ENCODE measurements at places on chromosomes 3 and 15.

DNA sequence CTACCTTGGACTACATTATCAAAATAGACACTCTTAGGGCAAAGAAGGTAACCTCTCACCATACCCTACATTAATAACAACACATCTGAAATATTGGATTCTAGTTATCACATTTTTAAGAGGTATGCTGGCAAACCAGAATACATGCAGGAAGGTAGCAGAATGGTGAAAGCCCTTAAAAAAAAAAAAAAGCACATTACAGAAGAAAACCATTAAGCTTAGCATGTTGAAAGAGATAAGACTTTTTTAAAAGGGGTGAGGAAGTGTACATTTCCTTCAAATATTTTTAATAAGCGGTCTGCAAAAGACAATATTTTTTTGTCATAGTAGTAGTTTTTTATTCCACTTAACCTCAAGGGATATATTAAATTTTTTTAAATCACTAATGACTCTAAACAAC, 46.5 kb upstream of the WDR5B start:
- no peak for DNase-seq

GRCh38 chr3:73418681-73419080, 206.1 kb downstream of the PDZRN3 start:
- DNase-seq: no peak

- DNase-seq: no peak
These were observed 14.7 kb downstream of the BSN start for GRCh38 chr3:49568965-49569364.

- DNase-seq: peak; percentile 50
These were observed 64.4 kb downstream of the GTPBP8 start for GRCh38 chr3:113055201-113055600.

DNA sequence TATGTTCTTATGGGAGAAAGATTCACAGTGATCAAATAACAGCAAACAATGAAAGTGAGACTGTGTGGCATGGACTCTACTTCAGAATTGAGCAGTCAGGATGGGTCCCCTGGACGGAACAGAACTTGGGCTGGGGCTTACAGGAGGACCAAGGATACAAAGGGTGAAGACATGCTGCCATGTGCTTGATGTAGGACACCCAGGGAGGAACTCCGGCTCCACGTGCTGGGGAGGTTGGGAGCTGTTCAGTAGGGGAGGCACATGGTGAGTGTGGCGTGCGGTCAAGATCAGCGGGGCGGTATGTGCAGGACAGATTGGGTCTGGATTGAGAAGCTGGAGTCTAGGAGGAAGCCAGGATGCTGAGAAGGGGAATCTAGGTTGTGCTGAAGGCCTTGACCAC, 32.6 kb downstream of the PPCDC start:
- no peak for DNase-seq

GRCh38 chr3:184335291-184335660, 2.1 kb upstream of the FAM131A start:
- no peak for DNase-seq

DNA sequence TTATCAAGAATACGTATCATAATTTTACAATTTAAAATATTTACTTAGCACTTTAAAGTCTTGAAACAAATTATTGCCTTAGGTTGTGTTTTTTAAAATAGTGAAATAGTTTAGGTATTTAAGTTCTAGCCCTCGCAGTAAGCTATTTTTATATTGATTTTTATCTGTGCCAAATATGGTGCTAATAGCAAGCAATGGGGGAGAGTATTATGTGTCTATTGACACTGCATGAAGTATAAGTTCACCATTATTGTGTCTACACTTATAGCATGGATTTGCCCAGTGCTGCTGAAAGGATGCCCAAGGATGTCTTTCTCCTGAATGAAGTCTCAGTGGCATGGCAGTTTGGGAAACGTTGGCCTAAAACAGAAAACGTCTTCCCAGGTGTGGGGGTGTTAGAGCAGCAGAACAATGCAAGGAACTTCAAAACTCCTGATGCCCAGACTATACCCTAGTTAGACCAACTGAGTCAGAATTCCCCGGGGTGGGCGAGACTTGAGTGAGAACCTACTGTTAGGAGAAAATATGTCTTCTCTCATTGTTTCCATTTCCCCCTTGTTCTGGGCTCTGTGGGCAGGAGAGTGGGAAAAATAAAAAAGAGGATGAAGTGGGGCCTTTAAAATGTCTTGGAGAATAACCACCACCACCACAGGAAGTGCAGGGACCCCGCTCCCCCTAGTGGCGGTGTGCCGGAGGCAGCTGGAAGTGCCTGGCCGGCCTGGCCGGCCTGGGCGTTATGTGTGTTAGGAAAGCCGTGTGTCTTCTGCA, 104.2 kb upstream of the SLC7A14 start:
- peak; percentile 27 for DNase-seq

DNA sequence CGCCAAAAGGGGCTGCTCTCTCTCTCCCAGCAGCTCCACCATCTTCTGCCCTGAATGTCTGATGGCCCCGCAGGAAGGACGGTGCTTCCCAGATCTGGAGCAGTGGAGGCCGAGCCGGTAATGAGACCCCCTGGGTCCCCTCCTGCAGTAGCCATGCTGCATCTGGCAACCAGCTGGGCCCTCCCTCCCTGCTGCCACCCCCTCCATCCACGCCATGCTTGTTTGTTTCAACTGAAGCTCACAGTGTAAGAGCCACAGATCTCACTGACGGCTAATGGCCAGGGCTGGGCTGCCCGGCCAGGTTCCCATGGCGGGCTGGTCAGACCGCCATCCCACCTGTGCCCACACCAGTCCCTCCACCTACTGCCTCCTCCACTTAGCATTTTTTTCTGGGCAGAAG, 260.8 kb downstream of the UACA start:
- DNase-seq: no peak

DNA sequence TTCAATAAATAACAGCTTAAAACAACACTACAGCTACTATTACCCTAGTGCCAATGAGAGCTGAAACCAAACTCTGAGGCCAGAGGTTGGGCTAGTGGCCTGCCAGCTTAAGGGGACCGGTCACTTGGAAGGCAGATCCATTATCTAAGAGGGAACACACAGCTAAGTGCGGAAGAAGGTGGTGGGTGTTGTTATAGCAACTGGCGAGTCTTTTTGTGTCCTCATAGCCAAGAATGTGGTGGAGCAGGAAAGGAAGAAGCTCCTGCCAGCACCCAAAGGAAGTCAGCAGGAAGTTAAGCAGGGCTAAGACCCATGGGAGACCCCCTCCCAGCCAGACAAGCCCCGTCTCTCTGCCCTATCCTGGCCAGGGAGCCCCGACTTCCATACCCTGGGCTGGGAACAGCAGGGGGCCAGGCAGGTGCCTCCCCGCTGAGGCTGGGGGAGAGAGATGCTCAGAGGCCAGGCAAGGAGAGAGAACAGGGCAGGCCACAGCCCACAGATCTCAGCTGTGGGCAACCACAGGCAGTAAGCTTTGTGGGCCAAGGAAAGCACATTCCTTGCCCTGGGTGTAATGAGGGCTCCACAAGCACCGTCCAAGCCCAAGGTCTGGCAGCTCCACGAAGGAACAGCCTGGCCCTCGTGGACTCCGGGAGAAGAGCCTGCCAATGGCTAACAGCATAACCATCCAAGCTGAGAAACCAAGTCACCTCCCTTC, 34.0 kb upstream of the HRH1 start:
- peak; percentile 25 for DNase-seq

DNA sequence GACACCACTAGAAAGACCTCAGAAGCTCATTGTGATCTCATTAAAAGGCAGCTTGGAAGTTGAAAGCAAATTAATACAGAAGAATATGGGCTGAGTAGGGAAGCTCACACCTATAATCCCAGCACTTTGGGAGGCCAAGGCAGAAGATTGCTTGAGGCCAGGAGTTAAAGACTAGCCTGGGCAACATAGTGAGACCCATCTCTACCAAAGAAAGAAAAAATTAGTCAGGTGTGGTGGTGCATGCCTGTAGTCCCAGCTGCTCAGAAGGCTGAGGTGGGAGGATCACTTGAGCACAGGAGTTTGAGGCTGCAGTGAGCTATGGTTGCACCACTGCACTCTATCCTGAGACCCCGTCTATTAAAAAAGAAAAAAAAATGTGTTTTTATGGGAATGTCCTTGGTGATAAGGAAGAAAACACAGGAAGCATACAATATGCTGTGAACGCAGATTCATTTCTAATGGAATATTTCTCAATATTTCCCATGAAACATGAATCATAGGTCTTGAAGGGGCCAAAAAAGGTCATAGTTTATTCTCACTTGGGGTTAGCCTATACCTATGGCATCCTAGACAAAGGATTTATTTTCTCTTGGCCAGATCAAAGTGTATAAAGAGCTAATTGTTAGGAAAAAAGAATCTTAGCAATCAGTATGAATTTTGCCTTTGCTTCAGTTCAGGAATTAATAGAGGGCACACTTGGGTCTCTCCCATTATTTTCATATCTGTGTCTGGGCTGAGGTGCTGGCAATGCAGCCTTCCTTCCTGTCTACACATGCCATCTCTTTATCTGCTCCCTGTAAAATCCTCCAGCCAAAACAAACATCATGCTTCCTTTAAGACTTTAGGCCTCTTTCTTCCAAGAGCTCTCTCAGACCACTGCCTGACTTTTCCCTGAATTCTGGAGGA, 98.2 kb downstream of the FNDC3B start:
- DNase-seq: peak; percentile 38

DNA sequence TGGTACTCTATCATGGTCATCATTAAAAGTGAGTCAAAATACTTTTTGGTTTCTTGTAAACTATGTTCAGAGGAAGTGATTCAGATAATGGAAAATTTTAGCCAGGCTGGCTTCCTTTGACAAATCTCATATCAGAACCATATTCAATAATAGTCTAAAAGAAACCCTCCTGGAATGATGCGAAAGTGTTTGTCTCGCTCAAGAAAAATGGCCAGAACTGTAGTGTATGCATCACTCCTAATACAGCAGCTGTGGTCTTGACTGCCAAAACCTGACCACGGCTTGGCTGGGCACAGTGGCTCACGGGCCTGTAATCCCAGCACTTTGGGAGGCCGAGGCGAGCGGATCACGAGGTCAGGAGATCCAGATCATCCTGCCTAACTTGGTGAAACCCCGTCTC, 35.6 kb upstream of the KCNMB2 start:
- DNase-seq: no peak

DNA sequence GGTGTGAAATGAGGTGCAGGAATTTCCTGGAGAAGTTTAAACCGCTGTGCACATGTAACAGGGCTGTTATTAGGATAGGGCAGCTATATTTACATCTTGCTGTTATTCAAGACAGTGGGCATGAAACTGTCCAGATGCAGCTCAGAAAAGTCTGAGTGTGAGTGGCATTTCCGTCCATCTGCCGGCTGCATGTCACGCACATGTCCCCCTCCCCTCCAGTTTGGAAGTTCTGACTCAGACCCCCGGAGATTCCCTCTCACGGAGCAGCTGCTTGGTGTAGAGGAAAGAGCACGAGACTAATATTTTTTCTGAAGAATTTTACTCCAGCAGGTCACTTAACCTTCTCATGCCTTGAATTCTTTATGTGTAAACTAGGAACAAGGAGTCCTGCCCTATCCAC, 69.8 kb downstream of the FEM1B start:
- no peak for DNase-seq

DNA sequence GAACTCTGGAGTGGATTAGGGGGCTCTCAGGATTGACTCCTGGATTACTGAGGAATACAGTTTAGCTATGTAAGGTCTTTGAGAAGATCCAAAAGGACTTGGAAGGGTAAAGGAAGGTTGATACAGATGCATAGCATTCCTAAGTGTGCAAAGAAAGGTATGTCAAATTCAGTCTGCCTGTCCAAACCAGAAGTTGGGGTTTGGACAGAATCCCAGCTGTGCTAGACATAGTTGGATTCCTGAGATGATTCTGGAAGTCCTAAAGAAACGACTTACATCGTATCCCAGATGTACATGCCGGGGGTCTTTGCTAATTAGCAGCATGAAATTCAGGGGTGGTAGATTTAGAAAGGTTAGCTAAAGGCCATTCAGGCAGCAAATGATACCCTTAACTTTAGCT, 97.7 kb upstream of the TSPAN3 start:
- DNase-seq: no peak

GRCh38 chr15:58260205-58260724, 122.1 kb downstream of the AQP9 start:
- no peak for DNase-seq

DNA sequence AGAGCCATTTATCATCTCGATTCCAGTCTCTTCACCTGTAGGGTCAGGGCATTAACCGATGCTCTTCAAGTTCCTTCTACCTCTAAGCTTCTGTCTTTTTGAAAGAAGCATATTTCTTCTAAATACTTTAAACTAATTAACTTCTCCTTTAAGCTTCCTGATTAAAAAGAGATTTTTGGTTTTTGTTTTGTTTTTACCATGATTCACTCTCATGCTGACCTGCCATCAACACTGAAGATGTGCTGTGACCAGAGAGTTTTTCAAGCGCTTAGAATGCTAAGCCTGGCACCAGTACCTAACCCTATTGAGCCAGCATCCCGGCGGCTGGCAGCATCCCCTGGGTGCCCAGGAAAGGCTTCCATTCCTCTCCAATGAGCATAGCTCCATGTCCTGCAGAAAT, 89.3 kb downstream of the FOXP1 start:
- no peak for DNase-seq

- DNase-seq: no peak
These were observed 73.8 kb upstream of the ATP13A5 start for GRCh38 chr3:193452338-193452737.

DNA sequence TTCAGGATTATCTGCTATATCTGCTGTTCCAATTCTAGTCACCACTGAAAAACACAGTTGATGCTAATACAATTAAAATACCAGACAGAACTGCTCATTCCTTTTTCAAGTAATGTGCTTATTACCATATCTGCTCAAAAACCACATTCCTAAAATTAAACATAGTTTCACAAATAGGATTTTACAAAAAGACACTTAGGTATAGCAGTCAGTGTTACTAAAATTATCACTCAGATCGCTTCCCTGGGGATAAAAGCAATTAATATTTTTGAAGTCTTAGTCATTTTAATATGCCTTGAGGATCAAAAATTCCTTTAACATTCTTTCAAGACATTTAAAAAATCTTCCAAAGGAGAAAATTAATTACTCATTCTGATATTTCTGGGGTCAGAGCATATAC, 71.5 kb downstream of the RAD18 start:
- no peak for DNase-seq

DNA sequence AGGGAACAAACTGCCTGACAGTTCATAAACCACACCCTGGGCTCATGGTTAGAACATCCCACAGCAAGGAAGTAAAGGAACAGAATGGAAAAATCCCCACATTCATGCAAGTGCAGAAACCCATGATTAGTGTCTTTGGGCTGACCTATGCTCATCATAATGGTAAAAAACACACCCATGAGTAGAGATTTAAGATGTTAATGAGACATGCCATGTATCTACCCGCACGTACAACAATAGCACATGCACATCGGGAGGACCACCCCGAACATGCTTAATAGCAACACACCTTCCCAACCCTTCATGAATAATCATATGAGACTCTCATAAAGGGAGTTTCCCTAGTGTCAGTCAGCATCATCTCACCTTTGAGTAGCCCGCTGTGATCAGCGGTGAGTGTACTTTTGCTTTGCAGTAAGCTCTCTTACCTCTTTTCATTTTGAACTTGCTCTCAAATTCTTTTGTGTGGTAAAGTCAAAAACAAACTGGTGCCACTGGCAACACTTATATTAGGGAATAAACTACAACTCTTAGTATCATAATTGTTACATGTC, 23.2 kb downstream of the ZBED2 start:
- DNase-seq: no peak

GRCh38 chr3:13479332-13479581, 849 bp upstream of the HDAC11 start:
- DNase-seq: peak; percentile 40
